Endothelial cell (in vitro differentiated cells): ENCODE measurements at places on chromosomes 6 and 20. TPM values are rescaled to one million over a fixed set of nuclear protein-coding genes. Genes with fewer than 3 reads are reported as not detected.

The BCAS1 gene
- 0.05 TPM for total RNA-seq

GRCh38 chr20:46967646-46968045, 73.0 kb downstream of the EYA2 start:
- DNase-seq = no peak

The RCAN2 gene
- 17.0 TPM for total RNA-seq

GRCh38 chr6:46380152-46380807, 111.0 kb downstream of the RCAN2 start:
- DNase-seq = no peak

The CST5 gene
- total RNA-seq = not detected
